ENCODE measurements at places on chromosomes 1 and 21. TPM values are rescaled to one million over a fixed set of nuclear protein-coding genes. Genes with fewer than 3 reads are reported as not detected.

The PHC2 gene
- 76.3 TPM for polyA plus RNA-seq

DNA sequence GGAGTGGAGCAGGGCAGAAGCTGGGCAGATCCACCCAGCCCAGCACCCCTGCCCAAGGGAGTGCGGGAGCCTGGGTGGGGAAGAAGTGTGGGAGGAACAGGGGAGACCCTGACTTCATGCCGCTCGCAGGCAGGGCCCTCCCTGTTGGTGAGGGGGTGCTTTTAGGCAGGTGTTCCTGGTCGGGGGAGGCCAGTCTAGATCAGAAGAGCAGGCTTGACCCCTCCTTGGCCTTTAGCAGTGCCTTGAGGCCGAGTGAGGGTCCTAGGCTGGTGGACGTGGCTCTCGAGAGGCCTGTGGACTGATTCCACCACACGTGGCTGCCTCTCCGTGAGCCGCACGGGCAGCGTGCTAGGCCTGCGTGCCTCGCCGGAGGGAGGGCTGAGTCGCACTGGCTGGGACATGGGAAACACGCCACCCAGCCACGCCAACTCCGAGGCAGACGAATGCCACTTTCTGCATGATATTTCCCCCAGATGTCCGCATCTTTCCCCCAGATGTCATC is 19.4 kb upstream of the COL18A1 start:
- peak; percentile 56 for DNase-seq

The MRPS15 gene
- 103 TPM for polyA plus RNA-seq

The FAM72D gene
- 0.69 TPM for polyA plus RNA-seq

GRCh38 chr1:25049190-25049589 is 119.1 kb upstream of the RUNX3 start:
- no peak for DNase-seq

The PEAR1 gene
- 3.8 TPM for polyA plus RNA-seq

The FCER1G gene
- 80.5 TPM for polyA plus RNA-seq

GRCh38 chr1:111818081-111818480 is 62.4 kb downstream of the DDX20 start:
- DNase-seq, result no peak

All from sigmoid colon (tissue), 7 donors.